ENCODE measurements at places on chromosomes 11 and 22.

GRCh38 chr11:61630089-61630488 lies 49.2 kb upstream of the SYT7 start:
- no peak for DNase-seq

- DNase-seq: no peak
Observed at GRCh38 chr11:66936311-66936711, 21.9 kb downstream of the PC start.

DNA sequence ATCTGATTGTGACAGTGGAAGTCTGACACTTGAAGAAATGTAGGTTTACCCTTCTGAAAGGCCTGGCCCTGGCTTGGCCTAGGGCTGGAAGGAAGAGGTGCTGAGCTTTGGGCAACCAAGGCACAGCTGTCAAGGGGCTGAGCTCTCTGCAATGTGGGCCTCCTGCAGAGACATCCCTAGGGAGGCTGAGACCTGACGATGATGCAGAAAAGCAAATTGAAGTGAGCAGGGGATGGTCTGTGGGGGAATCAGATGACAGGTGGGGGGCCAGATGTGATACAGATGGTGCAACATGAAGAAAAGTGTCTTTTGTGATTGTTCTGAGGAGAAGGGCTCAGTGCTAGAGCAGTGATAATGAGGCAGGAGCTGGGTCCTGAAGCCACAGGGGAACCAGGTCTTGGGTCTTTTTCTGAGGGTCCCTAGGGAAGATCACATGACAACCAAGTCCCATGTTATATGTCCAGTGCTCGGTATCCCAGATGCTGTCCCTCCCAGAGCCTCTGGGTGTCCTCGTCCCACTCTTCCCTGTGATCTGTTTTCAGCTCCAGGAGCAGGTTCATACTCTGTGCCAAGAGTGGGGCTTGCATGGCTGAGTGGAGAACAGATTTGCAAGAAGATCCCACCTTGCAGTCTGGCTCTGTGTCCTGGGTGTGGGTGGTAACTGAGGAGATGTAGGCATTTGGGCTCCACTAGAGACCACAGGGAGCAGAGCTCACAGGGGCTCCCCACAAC lies 79.9 kb upstream of the VPREB1 start:
- DNase-seq: no peak

DNA sequence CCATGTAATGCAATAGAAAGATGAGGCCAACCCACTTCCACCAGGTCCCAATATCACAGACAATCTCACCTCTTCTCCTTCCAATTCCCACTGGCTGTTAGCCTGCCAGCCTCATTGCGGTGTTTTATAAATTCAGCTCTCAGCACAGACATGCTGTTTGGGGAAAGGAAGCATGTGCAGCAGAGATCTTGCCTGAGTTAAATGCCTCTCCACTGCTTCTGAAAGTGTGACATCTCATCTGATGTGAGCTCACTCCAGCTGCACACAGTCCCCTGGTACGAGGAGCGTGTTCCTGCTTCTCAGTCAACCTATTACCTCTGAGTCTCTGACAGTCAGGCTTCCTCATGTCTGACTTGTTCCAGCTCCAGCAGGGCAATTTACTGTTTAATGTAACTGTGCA lies 122.7 kb upstream of the GUCY1A2 start:
- no peak for DNase-seq

GRCh38 chr11:42410251-42410955 lies 901.4 kb upstream of the API5 start:
- DNase-seq: no peak

DNA sequence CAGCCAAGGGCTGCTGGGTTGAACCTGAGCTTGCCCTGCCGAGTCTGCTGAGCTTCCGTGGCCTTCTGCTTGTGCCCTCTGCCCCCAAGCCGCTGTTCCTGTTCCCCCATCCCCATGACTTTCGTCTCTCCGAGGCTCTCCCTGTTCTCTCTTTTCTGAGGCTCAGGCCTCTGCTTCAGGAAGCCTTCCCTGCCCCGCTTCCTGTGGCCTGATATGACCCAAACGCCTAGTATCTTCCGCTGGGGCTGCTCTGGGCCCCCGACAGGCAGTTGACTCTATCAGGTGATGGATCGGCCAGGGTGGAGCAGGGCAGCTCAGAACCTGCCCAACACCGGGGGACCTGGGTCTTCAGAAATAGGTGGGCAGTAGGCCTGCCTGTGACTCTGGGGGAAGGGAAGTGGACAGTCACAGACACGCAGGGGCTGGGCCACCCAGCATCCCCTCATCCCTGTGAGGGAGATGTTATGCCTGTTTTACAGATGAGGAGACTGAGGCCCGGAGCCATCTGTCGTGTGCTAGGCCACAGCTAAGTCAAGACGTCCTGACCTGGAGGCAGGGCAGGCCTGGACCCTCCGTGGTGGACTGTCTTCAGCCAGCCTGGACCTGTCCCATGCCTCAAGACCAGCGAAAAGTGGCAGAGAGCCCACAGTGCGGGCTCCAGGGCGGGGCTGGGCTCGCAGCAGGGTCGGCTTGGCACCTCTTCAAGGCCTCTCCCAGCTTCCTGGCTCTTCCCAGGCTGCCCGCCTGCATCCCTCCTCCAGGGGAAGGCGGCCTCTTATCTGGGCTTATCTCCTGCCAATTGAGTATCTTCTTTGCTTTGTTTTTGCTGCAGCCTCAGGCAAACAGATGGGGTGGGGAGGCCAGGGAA lies 16.2 kb downstream of the BAD start:
- DNase-seq: no peak

- no peak for DNase-seq
Observed at GRCh38 chr11:13972043-13972910, 9.8 kb downstream of the SPON1 start.

- no peak for DNase-seq
Observed at GRCh38 chr11:84866922-84867321, 760.2 kb downstream of the DLG2 start.

GRCh38 chr11:133678191-133678590 lies 145.9 kb upstream of the OPCML start:
- no peak for DNase-seq

GRCh38 chr11:129034001-129034400 lies 91.3 kb upstream of the TP53AIP1 start:
- no peak for DNase-seq

- no peak for DNase-seq
Observed at GRCh38 chr22:36612458-36612857, 83.5 kb upstream of the EIF3D start.

DNA sequence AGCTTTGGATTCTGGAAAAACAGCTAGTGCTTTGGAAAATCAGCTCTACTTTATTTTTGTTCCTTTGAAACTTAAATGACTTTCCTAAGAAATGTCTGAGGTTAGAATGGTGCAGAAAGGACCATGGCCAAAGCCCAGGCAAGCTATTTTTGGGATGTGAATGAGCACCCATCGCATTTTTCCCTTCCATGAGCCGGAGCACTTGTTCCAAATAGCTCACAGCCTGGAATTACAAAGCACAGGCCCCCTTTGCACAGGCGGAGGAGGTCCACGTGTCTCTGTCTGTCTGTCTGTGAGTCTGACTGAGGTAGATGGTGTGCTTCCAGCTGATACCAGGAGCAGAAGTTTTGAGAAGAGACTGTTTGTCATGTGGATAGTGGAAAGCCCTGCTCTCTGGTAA lies 50.7 kb downstream of the MICAL2 start:
- DNase-seq: no peak

GRCh38 chr11:83639995-83640758 lies 354.0 kb upstream of the CCDC90B start:
- DNase-seq: no peak

DNA sequence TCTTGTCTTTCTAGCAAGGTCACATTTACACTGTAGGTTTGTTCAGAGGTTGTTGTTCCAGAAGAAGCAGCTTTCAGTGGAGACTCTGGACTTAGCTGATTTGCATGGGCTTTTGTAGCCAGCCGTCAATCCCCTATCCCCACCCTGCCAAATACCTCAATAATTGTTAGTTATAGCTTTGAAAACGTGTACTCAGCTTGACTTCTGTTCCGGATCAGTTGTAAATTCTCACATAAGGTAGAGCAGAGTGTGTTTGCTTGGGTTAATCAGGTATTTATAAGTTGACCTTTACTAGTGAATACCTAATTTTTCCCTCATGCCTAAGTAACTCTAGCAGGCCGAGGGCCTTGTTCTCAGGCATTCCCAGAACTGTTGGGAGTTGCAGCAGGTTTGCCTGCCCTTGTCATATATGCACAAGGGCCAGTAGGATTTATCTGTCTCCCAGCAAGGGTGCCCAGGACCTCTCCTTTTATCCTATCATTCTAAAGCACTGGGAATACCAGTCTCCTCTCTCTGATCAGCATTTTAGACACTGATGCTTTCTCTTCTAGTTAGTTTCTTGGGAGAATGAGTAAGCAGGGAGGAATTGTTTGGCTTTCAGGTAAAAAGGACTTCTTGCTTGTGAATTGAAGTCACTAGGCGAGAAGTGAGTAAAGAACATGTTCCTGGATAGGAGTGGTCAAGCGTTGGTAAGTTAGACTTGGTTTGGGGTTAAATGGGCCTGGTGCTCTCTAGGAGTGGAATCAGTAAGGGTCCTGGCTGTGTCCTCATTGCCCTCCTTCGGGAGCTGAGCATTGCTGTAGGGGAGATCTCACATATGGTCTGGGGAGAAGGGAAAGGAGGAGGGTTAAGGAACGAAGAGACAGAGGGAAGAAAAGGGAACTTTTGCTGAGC lies 22.1 kb downstream of the STIM1 start:
- DNase-seq: no peak

DNA sequence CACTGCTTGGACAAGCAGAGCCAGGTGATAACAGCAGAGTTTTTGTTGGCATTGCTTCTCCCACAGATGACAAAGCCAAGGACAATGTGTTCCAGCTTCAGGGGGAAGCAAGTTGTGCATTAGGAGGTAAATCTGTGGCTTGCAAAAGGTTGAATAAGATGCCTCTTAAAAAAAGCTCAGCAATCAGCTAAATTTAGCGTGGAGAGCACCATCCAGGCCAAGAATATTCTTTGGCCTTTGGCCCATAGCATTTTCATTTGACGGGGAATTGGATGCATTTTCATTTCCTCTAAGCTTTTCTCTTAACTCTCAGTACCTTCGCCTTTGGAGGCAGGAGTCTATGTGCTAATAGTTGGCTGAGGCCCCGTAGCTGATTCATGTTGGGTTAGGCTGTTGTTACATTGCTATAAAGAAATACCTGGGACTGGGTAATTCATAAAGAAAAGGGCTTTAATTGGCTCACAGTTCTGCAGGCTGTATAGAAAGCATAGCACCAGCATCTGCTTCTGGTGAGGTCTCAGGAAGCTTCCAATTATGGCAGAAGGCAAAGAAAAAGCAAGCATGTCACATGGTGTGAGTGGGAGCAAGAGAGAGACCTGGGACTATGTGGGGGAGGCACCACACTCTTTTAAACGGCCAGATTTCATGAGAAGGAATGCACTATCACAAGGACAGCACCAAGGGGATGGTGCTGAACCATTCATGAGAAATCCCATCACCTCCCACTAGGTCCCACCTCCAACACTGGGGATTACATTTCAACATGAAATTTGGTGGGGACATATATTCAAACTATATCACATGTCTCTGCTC lies 350.1 kb upstream of the C11orf87 start:
- DNase-seq: no peak

DNA sequence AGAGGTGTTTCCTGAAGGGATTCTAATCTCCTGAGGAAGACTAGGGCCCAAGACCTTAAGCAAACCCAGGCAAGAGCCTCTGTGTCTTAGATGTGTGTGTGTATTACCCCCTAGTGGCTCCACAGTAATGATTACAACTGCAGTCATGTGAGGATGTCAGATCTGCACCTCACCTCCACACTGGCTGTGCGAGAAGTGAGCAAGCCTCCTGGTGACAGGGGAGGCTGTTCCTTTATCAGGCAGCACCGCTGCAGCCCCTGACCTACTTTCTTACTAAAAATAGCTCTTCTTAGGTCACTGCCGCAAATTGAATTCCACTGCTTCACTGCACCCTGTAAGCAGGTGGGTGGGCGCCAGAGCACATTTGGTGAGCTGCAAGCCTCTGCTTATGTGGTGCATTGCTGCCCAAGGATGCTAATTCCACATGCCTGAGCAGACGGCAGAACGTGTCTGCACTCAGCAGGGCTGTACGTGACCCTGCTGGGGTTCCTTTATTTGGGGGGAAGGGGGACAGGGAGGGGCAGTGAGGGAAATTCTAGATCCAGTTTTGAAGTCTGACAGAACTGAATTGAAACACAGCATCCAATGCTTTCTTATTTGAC lies 112.4 kb downstream of the KCNC1 start:
- DNase-seq: no peak

DNA sequence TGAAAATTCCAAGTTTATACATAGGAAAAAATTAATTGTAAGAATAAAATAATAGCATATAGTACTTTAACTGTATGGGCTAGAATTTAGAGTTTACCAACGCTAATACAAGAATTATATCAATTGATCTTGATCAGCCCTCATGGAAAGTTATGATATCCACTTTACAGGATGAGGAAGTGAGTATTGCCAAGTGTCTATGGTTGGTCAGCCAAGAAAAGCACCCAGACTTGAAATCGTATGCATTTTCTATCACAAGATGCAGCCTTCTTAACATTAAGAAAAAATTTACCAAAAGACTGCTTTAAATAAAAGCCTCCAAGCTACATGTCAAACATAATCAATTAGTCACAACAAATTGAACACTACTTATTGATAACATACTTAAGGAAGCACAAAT lies 53.0 kb downstream of the DDI1 start:
- no peak for DNase-seq

DNA sequence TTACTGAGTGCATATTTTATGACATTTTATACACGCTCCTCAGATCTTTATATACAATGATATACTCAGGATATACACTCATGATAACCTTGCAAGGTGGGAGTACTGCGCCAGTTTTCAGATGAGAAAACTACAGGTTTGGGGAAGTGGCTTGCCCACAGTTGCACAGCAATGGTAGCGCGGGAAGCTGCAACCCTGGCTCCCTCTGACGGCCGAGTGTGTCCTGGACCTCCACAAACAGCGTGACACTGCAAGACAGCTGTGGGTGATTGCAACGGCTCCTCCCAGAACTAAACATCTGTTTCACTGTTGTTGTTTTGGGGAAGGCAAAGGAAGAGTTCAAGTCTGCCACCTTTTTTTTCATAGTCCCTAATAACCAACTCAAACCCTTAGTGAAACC lies 47.0 kb downstream of the PACSIN2 start:
- DNase-seq: no peak

All from effector memory CD4-positive, alpha-beta T cell (primary cell).